Neural crest cell (in vitro differentiated cells): ENCODE measurements at places on chromosomes 5 and 9. TPM values are rescaled to one million over a fixed set of nuclear protein-coding genes. Genes with fewer than 3 reads are reported as not detected.

DNA sequence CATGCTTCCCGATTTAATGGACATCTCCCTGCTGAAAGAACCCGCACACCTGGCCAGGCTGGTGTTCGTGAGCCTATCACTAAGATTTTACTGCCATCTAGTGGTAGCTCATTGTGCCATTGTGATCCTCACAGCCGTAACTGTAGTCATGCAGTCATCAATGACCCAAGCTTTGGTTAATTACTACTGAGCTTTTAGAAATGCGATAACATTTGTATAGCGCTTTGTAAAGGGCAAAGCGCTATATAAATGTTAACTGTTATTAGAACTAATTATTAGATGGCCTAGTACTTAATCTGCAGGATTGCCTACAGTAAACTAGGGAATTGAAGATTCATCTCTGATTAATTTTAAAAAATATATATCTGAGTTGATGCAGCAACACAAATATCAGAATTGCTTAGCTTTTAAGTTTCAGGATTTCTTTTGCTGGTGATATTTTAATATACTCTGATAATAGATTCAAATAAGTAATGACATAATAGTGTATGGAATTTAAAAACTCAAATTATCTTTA lies 90.2 kb downstream of the HACD4 start:
- H3K4me3 ChIP-seq = no peak overlapping the region
- peaks cover 6% of the 10 kb centered on the region for H3K36me3 ChIP-seq
- H3K27ac ChIP-seq = no peak overlapping the region
- no peaks in the 10 kb centered on the region for H3K27me3 ChIP-seq
- peaks cover 38% of the 10 kb centered on the region for H3K4me1 ChIP-seq

- peaks cover 96% of the 10 kb centered on the region for H3K27me3 ChIP-seq
- H3K4me3 ChIP-seq = peak overlapping the region; percentile 66
- no peak for DNase-seq
- no peaks in the 10 kb centered on the region for H3K36me3 ChIP-seq
Measured at GRCh38 chr5:173243831-173244305, 8.9 kb upstream of the NKX2-5 start.

DNA sequence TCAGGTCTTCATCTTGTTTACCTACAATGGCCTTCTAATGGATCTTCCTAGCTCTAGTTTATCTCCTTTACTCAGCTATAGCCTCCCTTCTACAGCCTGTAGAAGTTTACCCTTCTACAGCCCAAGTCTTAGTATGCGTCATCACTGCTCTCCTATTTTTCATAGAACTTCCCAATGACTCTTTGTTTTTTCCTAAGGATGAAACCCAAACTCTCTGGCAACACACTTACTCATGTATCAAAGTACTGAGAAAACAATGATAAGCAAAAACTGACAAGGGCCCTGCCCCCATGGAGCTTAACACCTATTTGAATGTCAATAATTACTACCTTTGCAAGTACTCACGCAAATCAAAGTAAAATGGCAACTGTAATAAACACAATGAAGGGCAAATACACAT lies 33.7 kb downstream of the LEAP2 start:
- no peak overlapping the region for H3K4me3 ChIP-seq
- no peak for DNase-seq
- no peaks in the 10 kb centered on the region for H3K4me1 ChIP-seq
- H3K27ac ChIP-seq = no peak overlapping the region
- H3K36me3 ChIP-seq = peaks cover 6% of the 10 kb centered on the region

DNA sequence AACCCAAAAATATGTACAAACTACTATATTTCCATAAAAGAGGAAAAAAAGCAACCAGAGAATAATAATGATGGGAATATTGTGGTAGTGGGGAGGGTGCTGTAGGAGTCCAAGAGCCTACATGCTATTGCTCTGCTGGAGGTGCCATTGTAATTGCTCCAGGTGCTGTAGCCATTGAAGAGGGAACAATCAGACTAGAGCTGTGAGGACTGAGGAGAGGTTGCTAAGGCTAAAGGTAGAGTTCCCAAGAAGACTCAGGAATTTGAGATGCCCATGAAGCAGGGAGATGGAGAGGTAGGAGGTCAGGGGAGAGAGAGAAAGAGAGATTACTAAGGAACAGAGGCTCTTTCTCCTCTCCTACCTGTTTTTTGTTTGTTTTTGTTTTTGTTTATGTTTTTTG lies 394.0 kb downstream of the DMRTA1 start:
- H3K27me3 ChIP-seq = no peaks in the 10 kb centered on the region
- peaks cover 6% of the 10 kb centered on the region for H3K4me1 ChIP-seq
- no peak overlapping the region for H3K4me3 ChIP-seq
- H3K36me3 ChIP-seq = peaks cover 5% of the 10 kb centered on the region
- no peak overlapping the region for H3K27ac ChIP-seq

GRCh38 chr5:179986328-179986727 lies 78.6 kb upstream of the TBC1D9B start:
- DNase-seq = no peak
- no peaks in the 10 kb centered on the region for H3K4me1 ChIP-seq
- H3K27me3 ChIP-seq = no peaks in the 10 kb centered on the region
- H3K27ac ChIP-seq = no peak overlapping the region

DNA sequence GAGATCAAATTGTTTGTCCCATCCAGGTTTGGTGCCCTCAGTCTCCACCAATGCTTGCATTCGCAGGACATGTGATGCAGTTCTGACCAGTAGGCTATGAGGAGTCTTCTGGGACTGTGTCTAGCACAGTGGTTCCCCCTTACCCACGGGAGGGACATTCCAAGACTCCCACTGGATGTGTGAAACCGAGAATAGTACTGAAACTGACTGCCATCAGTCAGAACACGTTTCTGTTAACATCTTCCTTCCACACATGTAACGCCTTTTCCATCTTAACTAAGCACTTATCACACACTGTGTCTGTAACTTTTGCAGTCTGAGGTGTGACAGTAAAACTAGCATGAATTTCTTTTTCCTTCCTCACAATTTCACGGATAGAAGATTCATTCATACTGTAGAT lies 74.7 kb downstream of the PTTG1 start:
- H3K4me3 ChIP-seq = no peak overlapping the region
- H3K4me1 ChIP-seq = peaks cover 4% of the 10 kb centered on the region
- peaks cover 4% of the 10 kb centered on the region for H3K27me3 ChIP-seq
- no peak overlapping the region for H3K27ac ChIP-seq
- no peaks in the 10 kb centered on the region for H3K36me3 ChIP-seq

DNA sequence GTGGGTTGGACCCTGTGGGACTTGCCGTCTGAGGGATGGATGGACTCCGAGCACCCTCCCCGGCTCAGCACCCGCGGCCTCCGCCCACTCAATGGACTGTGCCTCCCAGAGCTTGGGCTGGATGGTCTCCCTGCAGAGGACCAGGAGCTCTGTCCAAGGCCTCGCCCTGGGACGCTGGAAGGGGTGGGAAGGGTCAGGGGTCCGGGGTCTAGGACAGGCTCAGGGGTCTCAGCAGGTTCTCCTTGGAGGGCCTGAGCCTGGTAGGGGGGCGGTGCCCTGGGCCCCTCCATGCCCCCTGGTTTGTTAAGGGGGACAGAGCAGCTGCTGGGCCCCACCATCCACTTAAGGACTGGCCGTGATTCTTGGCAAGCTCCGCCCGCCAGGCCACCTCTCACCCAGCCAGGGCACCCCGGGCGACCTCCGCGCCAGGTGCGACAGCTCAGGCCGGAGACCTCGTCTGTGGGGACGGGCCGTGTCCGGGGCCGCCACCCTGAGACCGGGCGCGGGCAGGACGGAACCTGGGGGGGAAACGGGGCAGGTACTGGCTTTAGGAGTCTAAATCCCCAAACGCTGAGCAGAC lies 29.2 kb downstream of the EXOC3 start:
- H3K4me3 ChIP-seq = peak overlapping the region; percentile 84
- peaks cover 27% of the 10 kb centered on the region for H3K27me3 ChIP-seq
- H3K4me1 ChIP-seq = peaks cover 7% of the 10 kb centered on the region
- no peak for DNase-seq
- no peak overlapping the region for H3K27ac ChIP-seq

GRCh38 chr9:130766927-130767307 lies 68.1 kb upstream of the ABL1 start:
- H3K27me3 ChIP-seq = no peaks in the 10 kb centered on the region
- no peak overlapping the region for H3K4me3 ChIP-seq
- H3K27ac ChIP-seq = peak overlapping the region; percentile 85
- no peak for DNase-seq
- H3K4me1 ChIP-seq = peaks cover 55% of the 10 kb centered on the region

GRCh38 chr5:135831439-135831838 lies 3.0 kb upstream of the SLC25A48 start:
- H3K27ac ChIP-seq = peak overlapping the region; percentile 45
- DNase-seq = no peak
- H3K4me3 ChIP-seq = no peak overlapping the region
- peaks cover 79% of the 10 kb centered on the region for H3K27me3 ChIP-seq

DNA sequence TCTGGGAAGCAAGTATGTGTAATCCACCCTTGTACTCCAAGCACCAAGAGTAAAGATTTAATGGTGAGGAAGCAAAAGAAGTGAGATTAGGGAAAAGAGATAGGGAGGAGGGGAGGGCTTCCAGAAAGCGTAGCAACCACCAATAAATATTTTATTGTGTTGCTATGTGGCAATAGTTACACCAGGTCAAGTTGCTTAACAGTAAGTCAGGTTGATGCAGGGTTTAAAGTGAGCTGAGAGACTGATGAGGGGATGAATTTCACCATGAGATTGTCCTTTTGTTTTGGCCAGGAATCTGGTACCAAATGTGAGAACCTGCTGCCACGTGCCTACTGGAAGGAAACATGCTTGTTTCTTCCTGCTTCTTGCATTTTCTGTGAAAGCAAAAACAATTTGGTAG lies 62.7 kb downstream of the PCSK5 start:
- no peak overlapping the region for H3K4me3 ChIP-seq
- no peak for DNase-seq
- H3K36me3 ChIP-seq = peaks cover 3% of the 10 kb centered on the region
- no peaks in the 10 kb centered on the region for H3K27me3 ChIP-seq

DNA sequence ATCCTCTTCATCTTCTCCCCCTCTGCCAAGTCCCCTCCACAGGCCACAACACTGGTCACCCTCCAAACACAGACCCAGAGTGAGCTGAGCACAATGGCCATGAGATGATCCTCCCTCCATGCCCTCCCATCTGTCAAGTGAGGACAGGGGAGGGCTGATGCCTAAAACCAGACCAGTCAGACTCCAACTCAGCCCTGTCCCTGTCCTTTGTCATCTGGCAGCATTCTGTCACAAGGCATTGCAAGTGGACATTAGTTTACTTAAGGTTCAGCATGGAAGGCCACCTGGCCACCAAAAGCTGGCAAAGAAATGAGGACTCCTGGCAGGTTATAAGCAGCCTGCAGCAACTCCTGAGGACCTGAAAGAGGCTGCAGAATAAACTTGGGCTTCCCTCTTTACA lies 136.2 kb upstream of the SLC30A5 start:
- H3K36me3 ChIP-seq = no peaks in the 10 kb centered on the region
- no peak overlapping the region for H3K27ac ChIP-seq
- no peak for DNase-seq
- H3K4me1 ChIP-seq = peaks cover 1% of the 10 kb centered on the region
- H3K4me3 ChIP-seq = no peak overlapping the region

GRCh38 chr5:27093279-27093678 lies 54.9 kb upstream of the CDH9 start:
- H3K4me3 ChIP-seq = no peak overlapping the region
- no peak for DNase-seq
- peaks cover under 1% of the 10 kb centered on the region for H3K4me1 ChIP-seq
- H3K36me3 ChIP-seq = no peaks in the 10 kb centered on the region
- H3K27me3 ChIP-seq = no peaks in the 10 kb centered on the region

- no peak overlapping the region for H3K4me3 ChIP-seq
- no peaks in the 10 kb centered on the region for H3K4me1 ChIP-seq
- no peaks in the 10 kb centered on the region for H3K36me3 ChIP-seq
- DNase-seq = no peak
- H3K27ac ChIP-seq = no peak overlapping the region
Measured at GRCh38 chr9:21096172-21096900, 18.6 kb upstream of the IFNB1 start.

DNA sequence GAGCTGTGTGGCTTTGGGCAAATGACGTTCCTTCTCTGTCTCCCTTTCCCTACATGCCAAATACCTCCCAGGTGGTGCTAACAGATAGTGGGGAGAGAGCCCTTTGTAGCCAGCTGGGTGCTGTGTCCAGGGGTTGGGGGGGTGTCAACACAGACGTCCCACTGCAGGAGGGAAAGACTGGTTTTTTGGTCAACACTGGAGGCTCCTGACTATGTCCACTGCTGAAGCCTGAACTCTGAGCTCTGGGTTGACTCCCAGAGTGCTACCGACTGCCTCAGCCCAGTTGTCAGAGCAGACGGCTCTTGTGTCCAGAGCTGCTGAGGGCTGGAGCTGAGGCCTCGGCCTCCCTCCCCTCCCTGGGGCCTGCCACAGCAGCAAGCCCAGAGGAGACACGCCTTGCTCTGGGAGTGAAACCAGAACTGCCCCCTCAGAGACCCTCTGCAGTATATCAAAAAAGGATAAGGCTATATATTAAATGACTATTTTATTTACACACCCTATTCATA lies 14.8 kb upstream of the SLC25A51 start:
- no peak overlapping the region for H3K27ac ChIP-seq
- no peaks in the 10 kb centered on the region for H3K36me3 ChIP-seq
- no peak overlapping the region for H3K4me3 ChIP-seq
- no peaks in the 10 kb centered on the region for H3K27me3 ChIP-seq
- H3K4me1 ChIP-seq = peaks cover 40% of the 10 kb centered on the region
- DNase-seq = no peak

DNA sequence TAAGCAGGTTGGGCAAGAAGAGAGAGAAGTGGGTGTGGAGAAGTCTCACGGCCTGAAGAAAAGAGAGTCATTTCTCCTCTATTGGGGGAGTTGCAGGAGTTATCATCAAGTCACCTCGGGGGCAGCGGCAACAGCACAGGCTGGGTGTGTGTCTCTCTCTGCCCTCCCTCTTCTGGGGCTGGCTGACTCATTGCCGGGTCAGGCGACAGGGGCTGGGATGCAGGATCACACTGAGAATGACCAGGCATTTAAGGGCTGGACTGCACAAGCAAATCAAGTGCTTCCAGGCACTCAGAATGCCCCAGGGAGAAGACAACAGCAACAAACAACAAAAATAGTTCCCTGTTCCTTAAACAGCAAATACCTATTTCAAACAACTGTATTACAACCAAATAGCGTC lies 6.3 kb upstream of the EQTN start:
- H3K36me3 ChIP-seq = no peaks in the 10 kb centered on the region
- no peaks in the 10 kb centered on the region for H3K27me3 ChIP-seq
- peaks cover 6% of the 10 kb centered on the region for H3K4me1 ChIP-seq
- DNase-seq = no peak

Gene PCDHGB1
- 2.8 and 3.0 TPM in 2 replicates for total RNA-seq

Gene GRIA1
- total RNA-seq = 1.2 and 1.6 TPM in 2 replicates

Gene ZDHHC11
- 14.5 and 17.2 TPM in 2 replicates for total RNA-seq

Gene TAL2
- total RNA-seq = 7.4 and 8.4 TPM in 2 replicates

Gene IL33
- not detected in 2 replicates for total RNA-seq

Gene NPR3
- total RNA-seq = 6.8 and 8.5 TPM in 2 replicates

Gene NDUFS4
- 78.7 and 80.8 TPM in 2 replicates for total RNA-seq

Gene CTSV
- 5.7 and 7.2 TPM in 2 replicates for total RNA-seq

Gene PLGRKT
- total RNA-seq = 24.2 and 24.6 TPM in 2 replicates

Gene SH3RF2
- 0.72 and 1.0 TPM in 2 replicates for total RNA-seq

Gene FAM200C
- total RNA-seq = 9.1 and 9.6 TPM in 2 replicates

Gene HAPLN1
- 0.75 and 1.4 TPM in 2 replicates for total RNA-seq

Gene PTGER4
- not detected in 2 replicates for total RNA-seq

Gene IFNK
- not detected in 2 replicates for total RNA-seq
